ENCODE measurements at places on chromosomes 11 and 22.

DNA sequence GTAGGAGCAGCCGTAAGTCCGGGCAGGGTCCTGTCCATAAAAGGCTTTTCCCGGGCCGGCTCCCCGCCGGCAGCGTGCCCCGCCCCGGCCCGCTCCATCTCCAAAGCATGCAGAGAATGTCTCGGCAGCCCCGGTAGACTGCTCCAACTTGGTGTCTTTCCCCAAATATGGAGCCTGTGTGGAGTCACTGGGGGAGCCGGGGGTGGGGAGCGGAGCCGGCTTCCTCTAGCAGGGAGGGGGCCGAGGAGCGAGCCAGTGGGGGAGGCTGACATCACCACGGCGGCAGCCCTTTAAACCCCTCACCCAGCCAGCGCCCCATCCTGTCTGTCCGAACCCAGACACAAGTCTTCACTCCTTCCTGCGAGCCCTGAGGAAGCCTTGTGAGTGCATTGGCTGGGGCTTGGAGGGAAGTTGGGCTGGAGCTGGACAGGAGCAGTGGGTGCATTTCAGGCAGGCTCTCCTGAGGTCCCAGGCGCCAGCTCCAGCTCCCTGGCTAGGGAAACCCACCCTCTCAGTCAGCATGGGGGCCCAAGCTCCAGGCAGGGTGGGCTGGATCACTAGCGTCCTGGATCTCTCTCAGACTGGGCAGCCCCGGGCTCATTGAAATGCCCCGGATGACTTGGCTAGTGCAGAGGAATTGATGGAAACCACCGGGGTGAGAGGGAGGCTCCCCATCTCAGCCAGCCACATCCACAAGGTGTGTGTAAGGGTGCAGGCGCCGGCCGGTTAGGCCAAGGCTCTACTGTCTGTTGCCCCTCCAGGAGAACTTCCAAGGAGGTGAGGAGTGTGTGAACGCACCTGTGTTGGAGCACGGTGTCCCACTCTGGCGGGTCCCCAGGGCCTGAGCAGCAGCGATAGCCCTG is at the start of gene TAGLN:
Gene TAGLN (plus strand): TSS at position 318 of the 863 bp plus-strand sequence. CDS start 3,644 bp downstream, outside the sequence.
- DNase-seq = no peak

DNA sequence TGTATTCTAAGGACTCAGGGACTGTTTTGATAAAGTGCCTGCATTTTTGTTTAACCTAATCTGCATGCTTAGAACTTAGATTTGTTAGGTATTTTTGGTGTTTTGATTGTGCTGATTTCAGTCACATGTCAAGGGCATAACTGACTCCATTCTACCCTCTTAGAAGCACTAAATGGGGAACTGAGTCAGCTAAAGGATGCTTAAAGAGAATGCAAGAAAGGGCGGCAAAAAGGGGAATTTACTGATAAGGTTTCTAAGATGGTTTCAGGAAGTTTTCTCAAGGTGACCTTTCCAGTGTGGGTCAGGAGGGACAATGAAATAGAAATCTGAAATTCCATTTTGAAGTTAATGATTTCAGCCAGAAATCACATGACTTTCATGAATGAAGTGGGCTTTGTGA is 43.0 kb downstream of the MMP20 start:
- no peak for DNase-seq

DNA sequence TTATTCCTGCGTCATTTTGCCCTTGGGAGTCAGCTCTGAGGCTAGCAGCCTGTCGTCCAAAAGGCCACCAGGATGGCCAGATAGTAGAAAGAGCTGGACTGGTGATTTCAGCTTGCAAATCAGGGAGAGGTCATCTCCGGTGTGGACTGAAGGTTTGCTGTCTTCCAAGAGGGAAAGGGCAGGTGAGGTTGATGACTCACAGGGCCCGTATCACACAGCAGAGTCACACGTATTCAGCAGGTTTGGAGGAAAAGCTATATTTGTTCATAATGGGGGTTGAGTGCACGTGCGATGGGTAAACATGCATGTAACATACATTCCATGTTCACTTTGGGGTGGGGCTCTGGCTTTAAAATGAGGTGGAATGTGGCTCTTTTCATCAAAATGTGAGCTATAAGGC is 25.6 kb downstream of the MRPL21 start:
- no peak for DNase-seq

DNA sequence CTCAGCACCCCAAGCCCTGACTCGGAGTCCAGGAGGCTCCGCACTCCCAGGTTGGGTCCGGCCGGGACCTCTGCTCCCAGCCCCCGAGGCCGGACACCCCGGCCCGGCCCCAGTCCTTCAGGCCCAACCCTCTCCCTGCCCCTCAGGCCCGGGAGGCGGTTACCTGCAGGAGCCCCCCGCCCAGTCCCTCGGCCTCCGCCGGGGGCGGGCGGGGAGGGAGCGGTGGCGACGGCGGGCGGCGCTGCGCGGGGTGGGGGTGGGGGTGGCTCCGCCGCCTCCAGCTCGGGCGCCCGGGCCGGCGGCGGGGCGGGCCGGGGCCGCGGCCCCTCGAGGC is 310 bp downstream of the TCF20 start:
- no peak for DNase-seq

GRCh38 chr11:108859510-108859909 is 194.6 kb downstream of the DDX10 start:
- no peak for DNase-seq

- no peak for DNase-seq
Measured at GRCh38 chr11:71062199-71062598, 190.2 kb downstream of the SHANK2 start.

DNA sequence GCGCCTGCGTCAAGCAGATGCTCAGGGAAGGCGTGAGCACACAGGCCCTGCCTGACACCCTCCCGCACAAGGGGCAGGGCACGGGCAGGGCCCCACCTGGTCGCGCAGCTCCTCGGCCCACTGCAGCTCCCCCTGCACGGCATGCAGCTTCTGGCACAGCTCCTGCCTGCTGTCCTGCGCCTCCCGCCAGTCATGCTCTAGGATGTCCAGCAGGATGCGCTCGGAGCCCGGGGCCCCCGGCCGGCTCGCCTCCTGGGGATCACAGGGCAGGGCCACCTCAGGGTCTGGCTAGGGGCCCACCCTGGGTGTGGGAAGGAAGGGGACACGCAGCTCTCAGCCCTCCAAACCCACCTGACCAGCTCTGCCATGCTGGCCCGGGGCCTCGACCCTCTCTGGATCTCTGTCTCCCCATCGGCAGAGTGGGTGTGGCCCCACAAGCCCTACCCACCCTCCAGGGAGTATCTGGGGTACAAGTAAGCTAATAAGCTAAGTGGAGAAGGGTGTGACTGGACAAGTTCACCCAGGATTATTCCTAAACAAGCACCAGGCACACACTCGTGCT is 10.7 kb downstream of the CARD10 start:
- no peak for DNase-seq

DNA sequence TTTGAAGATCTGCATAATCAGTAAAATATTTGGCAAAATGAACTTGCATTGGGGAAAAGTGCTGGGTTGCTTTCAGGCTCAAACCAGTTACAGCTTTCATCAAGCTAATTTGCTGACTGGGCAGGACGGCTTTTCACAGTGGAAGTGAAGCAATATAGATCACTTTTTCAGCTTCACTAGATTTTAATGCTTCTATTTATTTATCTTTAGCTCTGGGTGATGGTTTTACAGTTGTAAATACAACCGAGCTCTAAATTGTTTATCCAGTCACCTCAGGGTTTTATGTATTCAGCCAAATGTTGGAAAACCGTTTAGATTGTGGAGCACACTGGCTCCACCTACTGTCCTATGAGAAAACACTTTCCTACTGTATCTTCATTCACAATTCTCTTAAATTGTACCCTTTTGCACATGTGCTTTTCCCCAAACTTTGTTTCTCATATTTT is 58.2 kb downstream of the ACER3 start:
- peak; percentile 7 for DNase-seq

- DNase-seq = peak; percentile 50
Measured at GRCh38 chr11:15101072-15101709, 13.5 kb upstream of the INSC start.
